ENCODE measurements at places on chromosomes 4 and X. TPM values are rescaled to one million over a fixed set of nuclear protein-coding genes. Genes with fewer than 3 reads are reported as not detected.

CLCN3 gene
- 19.6 TPM for total RNA-seq

DIPK2B gene
- 22.1 TPM for total RNA-seq

ANKRD50 gene
- total RNA-seq, result 20.6 TPM

LNX1 gene
- total RNA-seq, result 11.8 TPM

- DNase-seq, result no peak
These were observed 32.3 kb downstream of the PRDM8 start for GRCh38 chr4:80229590-80229989.

- DNase-seq, result no peak
These were observed 442.1 kb downstream of the CENPC start for GRCh38 chr4:67103001-67103747.

GRCh38 chr4:158809611-158810486, 41.0 kb downstream of the FNIP2 start:
- no peak for DNase-seq

- no peak for DNase-seq
These were observed 237.4 kb downstream of the MAPK10 start for GRCh38 chr4:86122404-86122803.

DNA sequence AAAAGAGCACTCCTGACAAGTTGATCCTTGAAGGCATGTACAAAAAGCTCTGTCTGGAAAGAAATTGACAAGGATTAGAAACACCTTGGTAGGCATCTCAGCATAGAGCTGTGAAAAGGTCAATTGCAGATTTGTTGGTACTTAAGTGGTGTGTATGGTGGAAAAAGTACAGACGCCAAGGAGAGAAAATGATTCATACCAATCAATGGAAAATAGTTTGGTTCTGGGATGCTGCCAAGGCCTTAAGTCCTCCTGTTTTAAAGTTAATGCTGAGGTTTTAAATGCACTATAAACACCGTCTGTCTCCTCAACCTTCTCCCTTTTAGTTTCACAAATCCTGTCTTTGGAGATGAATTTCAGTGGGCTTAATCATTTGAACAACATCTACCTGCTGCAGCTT, 524.1 kb downstream of the IL15 start:
- DNase-seq, result no peak

GRCh38 chr4:127347936-127348335, 284.8 kb upstream of the INTU start:
- DNase-seq, result no peak

- DNase-seq, result no peak
These were observed 52.2 kb downstream of the MAGEA10 start for GRCh38 chrX:152086141-152086540.

- DNase-seq, result no peak
These were observed 89.1 kb downstream of the AASDH start for GRCh38 chr4:56298236-56298635.

DNA sequence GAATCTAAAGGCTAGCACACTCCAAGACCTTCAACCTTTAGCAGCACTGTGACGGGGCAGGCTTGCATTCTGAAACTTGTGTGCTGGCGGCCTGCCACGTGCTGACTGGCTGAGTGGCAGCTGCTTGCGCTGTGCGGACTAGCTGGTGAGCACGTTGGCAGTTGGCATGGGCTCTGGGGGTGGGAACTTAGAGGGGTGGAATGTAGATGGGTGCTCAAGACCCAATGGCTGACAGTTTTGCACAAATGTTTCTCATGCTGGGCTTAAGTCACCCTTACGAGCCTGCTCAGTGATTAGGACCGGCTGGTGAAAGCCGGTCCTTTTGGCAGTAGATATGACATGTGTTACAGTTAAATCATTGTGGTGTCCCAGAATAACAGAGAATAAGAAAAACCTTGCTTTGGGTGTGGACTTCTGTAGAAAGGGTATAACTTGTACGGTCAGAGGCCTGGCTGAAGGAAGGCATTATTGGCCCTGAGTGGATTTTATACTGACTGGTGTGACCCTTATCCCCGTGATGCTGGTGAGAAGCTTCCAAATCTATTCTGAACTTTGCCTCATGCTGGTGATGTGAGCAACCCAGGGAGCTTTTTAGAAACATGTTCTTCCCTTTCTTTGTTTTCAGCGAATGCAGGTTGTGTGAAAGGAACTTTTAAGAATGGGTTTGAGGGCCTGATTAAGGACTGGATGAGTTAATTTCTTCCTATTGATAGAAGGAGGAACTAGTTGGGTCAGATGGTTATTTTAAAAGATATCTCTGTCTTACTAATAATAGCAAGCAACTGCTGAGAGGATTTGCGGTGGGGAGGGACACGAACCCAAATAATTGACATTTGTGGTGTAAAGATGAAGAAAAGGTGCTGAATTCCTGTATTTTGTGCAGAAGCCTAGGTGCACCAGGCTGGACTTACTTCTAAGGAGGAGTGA, 107.4 kb upstream of the SLC4A4 start:
- DNase-seq, result no peak

- no peak for DNase-seq
These were observed 684.5 kb downstream of the GRID2 start for GRCh38 chr4:92988301-92988700.

- DNase-seq, result no peak
These were observed 80.7 kb downstream of the EVC start for GRCh38 chr4:5791654-5792053.

Data from vagina (tissue), 2 donors.